ENCODE measurements at places on chromosomes 6 and 20. TPM values are rescaled to one million over a fixed set of nuclear protein-coding genes. Genes with fewer than 3 reads are reported as not detected.

Gene CFB
- polyA plus RNA-seq = 0.22 TPM

Gene TCP1
- polyA plus RNA-seq = 97.6 TPM

Gene BAG2
- 2.0 TPM for polyA plus RNA-seq

Gene BPIFB1
- polyA plus RNA-seq = not detected

Gene TNFRSF21
- not detected for polyA plus RNA-seq

Gene MUC21
- polyA plus RNA-seq = not detected

Gene TGM3
- polyA plus RNA-seq = not detected

Gene TMEM14C
- polyA plus RNA-seq = 135 TPM

Gene RNF39
- not detected for polyA plus RNA-seq

Gene FANCE
- 3.2 TPM for polyA plus RNA-seq

Gene GHRH
- not detected for polyA plus RNA-seq

Gene APCDD1L
- polyA plus RNA-seq = 0.48 TPM

Gene PBOV1
- not detected for polyA plus RNA-seq

Gene C6orf58
- polyA plus RNA-seq = not detected

Gene GDAP1L1
- polyA plus RNA-seq = not detected
